GM04503 (cell line): ENCODE measurements at places on chromosomes 7 and 10.

- DNase-seq: no peak
Measured at GRCh38 chr7:42790196-42790595, 121.7 kb downstream of the C7orf25 start.

GRCh38 chr7:103297837-103298179, 573 bp downstream of the PMPCB start:
- no peak for DNase-seq

- DNase-seq: no peak
Measured at GRCh38 chr10:17644485-17644943, 563 bp downstream of the STAM start.

- no peak for DNase-seq
Measured at GRCh38 chr10:57202356-57202755, 841.3 kb upstream of the ZWINT start.

DNA sequence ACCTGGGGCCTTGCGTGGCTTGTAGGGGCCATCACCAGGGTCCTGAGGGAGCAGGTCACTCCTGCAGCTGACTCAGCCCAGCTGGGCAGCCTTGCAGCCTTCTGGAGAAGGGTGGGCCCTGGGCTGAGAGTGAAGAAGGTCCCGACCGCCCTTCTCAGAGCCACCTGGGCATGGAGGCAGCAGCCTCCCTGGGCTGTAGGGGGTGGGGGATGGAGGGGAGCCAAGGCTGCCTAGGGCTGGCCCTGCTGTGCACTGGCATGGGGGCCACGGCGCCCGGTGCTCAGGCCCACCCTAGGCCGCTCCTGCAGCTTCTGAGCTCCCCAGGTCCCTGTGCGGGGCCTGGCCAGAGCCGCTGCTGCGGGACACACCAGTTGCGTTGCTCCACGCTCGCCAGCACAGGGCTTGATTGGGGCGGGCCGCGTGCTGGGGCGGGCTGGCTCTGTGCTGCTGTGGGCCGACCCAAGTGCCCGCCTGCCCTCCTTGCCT, 63.6 kb upstream of the NKX6-2 start:
- DNase-seq: no peak

DNA sequence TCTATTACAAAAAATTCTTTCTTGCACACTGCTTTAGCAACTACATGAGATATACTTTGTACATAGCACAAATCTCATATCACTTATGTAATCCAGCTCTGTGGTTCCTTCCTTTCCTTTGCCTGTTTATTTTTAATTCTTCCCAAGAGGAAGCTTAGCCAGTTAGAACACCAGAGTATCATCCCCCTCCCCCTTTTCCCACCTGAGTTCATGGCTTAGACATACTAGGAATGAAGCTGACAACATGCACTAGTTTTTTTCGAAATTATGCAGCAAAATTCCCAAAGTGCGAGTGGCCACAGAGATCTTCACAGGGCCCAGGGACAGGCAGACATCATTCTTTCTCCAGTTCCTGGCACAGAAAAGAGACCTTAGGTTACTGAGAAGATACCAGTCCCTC, 17.8 kb downstream of the CAV1 start:
- no peak for DNase-seq

DNA sequence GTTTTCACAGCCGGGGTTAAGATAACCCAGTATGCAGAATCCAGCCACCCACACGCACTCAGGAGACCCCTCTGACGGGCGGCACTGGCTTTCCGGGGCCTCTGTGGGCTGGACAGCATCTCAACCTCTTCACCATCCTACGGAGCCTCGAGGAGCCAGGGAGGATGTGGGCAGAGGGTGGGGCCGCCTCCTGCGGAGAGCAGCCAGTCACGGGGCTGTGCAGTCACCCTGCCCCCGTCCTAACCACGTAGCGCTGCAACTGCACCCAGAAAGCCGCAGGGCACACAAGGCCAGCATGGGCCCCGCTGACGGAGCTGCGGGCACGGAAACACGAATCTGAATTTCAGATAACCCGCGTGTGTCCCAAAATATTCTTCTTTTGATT, 270.3 kb downstream of the ELFN1 start:
- no peak for DNase-seq
